ENCODE measurements at places on chromosomes 13 and 19.

GRCh38 chr13:65582160-65582559 lies 1648.0 kb downstream of the PCDH9 start:
- DNase-seq, result no peak

- peak; percentile 10 for DNase-seq
Measured at GRCh38 chr13:21039097-21039800, 22.1 kb downstream of the LATS2 start.

GRCh38 chr19:31960474-31960873 lies 384.9 kb upstream of the ZNF507 start:
- no peak for DNase-seq

DNA sequence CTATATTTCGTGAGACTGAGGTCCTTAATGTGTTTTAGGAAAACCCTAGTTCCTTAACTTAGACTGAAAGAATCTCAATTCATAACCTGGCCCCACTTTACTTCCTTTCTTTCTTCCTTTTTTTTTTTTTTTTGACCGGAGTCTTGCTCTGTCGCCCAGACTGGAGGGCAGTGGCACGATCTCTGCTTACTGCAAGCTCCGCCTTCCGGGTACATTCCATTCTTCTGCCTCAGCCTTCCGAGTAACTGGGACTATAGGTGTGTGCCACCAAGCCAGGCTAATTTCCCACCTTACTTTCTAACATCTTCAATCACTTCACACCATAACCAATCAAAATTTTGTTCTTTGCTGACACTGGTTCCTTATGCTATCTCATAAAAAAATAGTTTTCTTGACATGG lies 2097.0 kb downstream of the PCDH9 start:
- no peak for DNase-seq

DNA sequence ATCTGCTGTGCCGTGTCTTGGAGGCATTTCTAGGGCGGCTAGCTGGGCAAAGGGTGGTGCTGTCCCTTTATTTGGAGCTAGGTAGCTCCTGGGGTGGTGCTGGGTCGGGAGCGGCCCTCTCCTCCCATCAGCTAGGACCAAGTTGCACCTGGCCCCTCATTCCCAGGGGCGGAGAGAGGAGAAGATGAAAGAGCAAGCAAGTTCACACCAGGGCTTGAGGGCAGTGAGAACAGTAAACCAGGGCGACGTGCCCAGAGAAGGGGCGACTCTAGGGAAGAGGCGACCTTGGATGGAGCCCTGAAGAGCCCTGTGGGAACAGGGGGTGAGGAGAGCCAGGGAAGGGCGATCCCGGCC lies 17.0 kb upstream of the KCNN1 start:
- DNase-seq, result no peak

GRCh38 chr13:94331281-94331680 lies 148.2 kb downstream of the DCT start:
- DNase-seq, result no peak

DNA sequence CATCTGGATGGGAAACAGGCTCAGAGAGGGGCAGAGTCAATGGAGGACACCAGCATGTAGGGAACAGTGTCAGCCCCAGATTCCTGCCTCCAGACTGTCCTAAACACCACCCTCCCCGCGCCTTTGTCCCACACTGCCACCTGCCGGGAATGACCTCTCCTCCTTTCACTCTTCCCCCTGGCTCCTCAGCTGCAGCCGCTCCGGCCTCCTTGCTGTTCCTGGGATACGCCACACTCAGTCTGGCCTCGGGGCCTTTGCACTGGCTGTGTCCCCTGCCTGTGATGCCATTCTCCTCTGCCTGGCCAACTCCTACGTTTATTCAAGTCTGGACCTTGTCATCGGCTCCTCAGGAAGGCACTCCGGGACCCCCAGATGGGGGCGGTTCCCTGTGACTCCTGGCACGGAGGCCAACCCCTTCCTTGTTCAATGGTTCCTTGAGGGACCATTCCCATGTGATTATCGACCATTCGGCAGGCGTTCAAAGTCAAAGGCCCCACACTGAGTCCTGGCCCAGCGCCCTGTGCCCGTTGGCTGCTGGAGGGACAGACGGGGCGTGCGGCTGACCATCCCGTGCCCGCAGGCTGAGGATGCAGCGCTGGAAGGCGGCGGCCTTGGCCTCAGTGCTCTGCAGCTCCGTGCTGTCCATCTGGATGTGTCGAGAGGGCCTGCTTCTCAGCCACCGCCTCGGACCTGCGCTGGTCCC lies 15.8 kb downstream of the FUT6 start:
- DNase-seq, result peak; percentile 47

GRCh38 chr19:40277356-40278059 lies 7.6 kb downstream of the AKT2 start:
- DNase-seq, result no peak

GRCh38 chr13:53276265-53276664 lies 247.7 kb downstream of the OLFM4 start:
- peak; percentile 17 for DNase-seq

GRCh38 chr19:33813391-33814101 lies 16.9 kb downstream of the KCTD15 start:
- no peak for DNase-seq

DNA sequence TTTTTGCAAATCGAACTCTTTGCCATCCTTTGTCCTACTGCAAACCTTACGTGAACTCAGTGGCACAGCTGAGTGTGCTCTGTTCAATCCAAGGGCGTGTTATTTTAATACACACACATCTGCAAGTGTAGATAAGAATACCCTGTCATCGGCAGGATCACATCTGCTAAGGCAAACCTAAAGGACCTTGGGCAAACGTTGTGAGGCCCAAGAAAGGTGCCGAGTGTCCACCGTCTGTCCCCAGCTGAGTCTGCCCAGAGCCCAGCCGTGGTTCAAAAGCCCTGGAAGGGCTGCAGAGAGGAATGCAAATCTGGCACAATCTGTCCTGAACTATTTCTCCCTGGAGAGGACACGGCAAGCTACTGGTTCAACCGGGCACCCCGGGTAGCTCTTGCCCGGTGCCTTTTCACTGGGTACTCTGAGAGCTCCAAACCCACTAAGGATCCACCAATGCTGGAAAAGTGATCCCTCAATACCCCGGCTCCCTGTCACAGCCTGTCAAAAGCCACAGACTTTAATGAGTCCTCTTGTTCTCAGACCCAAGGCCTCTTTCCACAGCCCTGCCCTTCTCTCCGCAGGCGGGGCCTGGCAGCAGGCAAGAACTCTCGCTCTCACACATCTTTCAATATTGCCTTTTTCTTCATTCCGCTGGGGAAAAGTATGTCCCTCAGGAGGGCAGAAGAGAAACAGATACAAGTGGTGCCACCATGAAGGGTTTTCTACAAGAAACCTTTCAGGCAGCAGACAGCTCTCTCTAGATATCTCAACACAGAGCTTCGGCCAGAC lies 17.0 kb downstream of the SLC7A1 start:
- DNase-seq, result no peak

GRCh38 chr19:1933244-1933643 lies 7.7 kb upstream of the CSNK1G2 start:
- DNase-seq, result no peak

DNA sequence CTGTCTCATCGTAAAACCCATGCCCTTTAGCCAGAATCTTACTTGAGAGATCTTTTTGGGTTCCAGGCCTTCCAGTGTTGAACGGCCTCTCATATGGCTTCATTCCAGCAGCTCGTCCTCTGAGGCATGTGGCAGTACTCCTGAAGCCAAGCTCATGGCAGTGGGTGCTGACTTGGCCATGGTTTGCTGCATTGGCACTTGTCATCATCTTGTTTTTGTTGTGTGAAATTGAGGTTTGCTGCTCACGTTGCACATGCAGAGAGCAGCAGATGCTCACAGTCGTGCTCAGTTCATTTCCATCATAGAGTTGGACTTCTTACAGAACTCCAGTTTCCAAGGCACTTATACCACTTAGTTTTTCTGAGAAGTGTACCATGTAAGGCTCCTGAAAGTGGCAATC lies 14.9 kb downstream of the TEX29 start:
- no peak for DNase-seq

GRCh38 chr19:34808566-34808965 lies 35.6 kb upstream of the ZNF599 start:
- no peak for DNase-seq

- no peak for DNase-seq
Measured at GRCh38 chr19:45940515-45940805, 25.9 kb upstream of the NANOS2 start.

DNA sequence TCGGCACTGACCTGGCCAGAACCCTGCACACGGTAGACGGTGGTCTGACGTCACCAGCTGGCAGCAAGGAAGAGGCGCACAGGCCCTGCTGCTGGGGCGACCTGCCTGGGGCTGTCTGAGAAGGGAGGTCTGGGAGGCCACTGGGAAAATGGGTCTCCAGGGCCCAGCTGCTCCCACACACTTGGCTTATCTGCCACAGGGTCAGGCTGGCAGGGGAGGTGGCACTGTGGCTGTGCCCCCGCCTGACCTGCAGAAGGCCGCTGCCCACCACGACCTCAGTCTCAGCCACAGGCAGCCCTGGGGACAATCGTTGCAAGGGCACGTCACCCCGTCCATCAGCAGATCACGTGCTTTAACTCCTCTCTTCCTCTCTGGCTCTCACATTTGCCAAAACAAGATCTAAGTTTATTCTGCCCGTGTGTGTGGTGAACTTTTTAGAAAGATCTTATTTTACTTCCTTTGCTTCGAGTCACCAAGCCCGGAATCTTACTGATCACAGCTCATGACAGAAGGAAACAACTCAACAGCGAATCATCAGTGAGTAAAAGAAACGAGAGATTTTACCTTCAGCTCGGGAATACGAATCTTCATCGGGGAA lies 45.2 kb upstream of the RANBP3 start:
- no peak for DNase-seq

Data from HAP-1 (cell line).